ENCODE measurements at places on chromosomes 12 and 14. TPM values are rescaled to one million over a fixed set of nuclear protein-coding genes. Genes with fewer than 3 reads are reported as not detected.

GRCh38 chr14:58663494-58664111, 25.8 kb downstream of the DACT1 start:
- no peak for DNase-seq
- peaks cover 2% of the 10 kb centered on the region for H3K27me3 ChIP-seq
- H3K4me1 ChIP-seq, result peaks cover 7% of the 10 kb centered on the region
- H3K36me3 ChIP-seq, result no peaks in the 10 kb centered on the region
- H3K4me3 ChIP-seq, result no peak overlapping the region
- H3K27ac ChIP-seq, result no peak overlapping the region

- H3K4me3 ChIP-seq, result no peak overlapping the region
- peaks cover 4% of the 10 kb centered on the region for H3K4me1 ChIP-seq
- H3K27me3 ChIP-seq, result no peaks in the 10 kb centered on the region
- no peak overlapping the region for H3K27ac ChIP-seq
- H3K36me3 ChIP-seq, result no peaks in the 10 kb centered on the region
Measured at GRCh38 chr12:89574736-89575208, 48.9 kb upstream of the POC1B start.

DNA sequence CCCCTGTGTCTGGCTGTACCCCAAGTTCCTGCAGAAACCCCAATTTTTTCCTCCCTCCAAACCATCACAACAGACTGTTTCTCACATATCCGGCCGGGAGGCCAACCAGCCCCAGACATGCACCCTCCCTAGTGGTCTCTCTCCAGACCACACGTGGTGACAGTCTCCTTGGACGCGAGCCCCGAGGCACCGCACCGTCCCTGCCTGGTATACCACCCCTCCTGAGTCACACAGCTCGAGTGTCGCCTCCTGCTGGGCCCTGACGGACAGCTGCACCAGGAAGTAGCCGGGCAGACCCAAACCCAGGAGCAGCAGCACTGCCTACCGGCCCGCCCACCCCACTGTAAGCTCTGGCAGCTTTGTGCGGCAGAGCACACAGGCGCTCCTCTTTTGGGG, 97.4 kb downstream of the RFLNA start:
- DNase-seq, result no peak
- H3K27ac ChIP-seq, result no peak overlapping the region
- H3K36me3 ChIP-seq, result peaks cover 12% of the 10 kb centered on the region
- H3K4me3 ChIP-seq, result no peak overlapping the region

- H3K4me3 ChIP-seq, result no peak overlapping the region
- no peak overlapping the region for H3K27ac ChIP-seq
- no peak for DNase-seq
Measured at GRCh38 chr12:26523708-26524150, 309.3 kb downstream of the ITPR2 start.

DNA sequence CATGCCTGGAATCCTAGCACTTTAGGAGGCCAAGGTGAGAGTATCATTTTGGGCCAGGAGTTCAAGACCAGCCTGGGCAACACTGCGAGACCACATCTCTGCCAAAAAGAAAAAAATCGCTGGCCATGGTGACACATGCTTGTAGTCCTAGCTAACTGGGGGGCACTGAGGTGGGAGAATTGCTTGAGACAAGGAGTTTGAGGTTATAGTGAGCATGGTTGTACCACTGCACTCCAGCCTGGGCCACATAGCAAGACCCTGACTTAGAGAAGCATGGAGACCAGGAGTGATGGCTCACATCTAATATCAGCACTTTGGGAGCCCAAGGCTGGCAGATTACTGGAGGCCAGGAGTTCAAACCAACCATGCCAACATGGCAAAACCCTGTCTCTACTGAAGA, 9.2 kb downstream of the PTGES3 start:
- H3K4me1 ChIP-seq, result peaks cover 64% of the 10 kb centered on the region
- DNase-seq, result no peak
- H3K27me3 ChIP-seq, result no peaks in the 10 kb centered on the region
- peaks cover 43% of the 10 kb centered on the region for H3K36me3 ChIP-seq
- H3K27ac ChIP-seq, result peak overlapping the region; percentile 37
- H3K4me3 ChIP-seq, result no peak overlapping the region

DNA sequence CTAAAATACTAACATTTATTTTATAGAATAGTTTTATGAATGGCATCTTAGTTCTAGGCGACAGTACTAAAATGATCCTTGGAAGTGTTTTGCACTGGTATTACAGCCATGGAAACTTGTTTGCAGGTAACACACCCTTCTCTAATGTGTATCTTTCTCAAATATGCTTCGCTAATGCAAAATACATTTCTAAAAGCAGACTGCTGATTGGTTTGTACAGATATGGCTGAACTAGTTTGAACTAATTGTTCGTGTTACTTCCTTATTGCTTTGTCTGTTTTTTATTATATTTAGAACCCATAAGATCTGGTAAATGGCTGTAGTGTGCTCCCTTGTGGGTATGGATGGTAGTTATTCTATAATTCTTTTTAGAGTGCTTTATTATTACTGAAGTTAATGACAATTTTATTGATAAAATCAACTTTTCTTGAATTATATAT, 53.0 kb downstream of the ATF7IP start:
- no peaks in the 10 kb centered on the region for H3K27me3 ChIP-seq
- peak overlapping the region; percentile 32 for H3K4me3 ChIP-seq
- H3K27ac ChIP-seq, result peak overlapping the region; percentile 40
- DNase-seq, result no peak
- peaks cover 56% of the 10 kb centered on the region for H3K36me3 ChIP-seq

DNA sequence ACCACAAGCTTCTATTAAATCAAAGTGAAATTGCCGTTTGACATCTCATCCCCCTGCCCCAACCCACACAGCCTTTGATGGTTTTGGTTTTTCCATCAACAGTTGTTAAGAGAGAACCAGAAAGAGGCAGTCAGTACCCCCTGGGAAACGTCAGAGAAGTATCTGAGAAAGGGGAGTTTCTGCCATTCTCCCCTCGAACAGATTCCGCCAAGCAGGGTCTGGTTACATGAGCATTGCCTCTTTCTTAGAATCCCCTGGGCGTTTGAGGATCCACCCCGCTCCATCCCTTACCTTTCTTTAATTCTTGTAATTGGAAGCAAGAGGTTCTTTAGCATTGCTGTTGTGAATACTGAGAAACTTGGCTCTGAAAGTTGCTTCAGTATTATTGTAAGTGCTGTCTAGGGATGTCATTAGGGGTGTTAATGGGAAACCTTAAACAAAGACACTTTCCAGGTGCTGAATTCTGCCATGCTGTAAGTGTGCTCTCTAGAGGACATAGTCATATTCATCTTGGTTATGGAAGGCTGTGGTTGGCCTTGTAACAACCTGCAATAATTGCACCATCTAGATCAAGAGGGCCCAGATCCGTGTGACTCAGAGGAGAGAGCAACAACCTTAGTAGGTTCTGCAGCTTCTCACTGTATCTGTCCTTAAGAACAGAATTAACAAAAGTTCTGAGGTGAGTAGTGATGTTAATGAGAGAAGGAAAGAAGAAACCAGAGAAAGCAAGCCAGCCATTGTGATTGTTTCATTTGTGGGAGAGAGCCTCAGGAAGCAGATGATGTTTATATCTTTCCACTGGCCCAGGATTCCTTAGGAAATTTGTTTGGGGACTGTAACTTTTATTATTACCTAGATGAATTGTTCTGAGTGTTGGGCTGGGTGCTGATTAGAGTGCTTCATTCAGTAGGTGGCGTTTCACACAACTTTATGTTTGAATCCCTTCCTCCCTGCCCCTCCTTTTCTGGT, 9.0 kb downstream of the TMBIM6 start:
- H3K4me1 ChIP-seq, result peaks cover 81% of the 10 kb centered on the region
- peak overlapping the region; percentile 85 for H3K27ac ChIP-seq
- H3K4me3 ChIP-seq, result peak overlapping the region; percentile 48
- peak; percentile 66 for DNase-seq

GRCh38 chr12:109116611-109116949, 193 bp downstream of the ACACB start:
- no peaks in the 10 kb centered on the region for H3K27me3 ChIP-seq
- H3K4me1 ChIP-seq, result peaks cover 6% of the 10 kb centered on the region
- H3K27ac ChIP-seq, result no peak overlapping the region

DNA sequence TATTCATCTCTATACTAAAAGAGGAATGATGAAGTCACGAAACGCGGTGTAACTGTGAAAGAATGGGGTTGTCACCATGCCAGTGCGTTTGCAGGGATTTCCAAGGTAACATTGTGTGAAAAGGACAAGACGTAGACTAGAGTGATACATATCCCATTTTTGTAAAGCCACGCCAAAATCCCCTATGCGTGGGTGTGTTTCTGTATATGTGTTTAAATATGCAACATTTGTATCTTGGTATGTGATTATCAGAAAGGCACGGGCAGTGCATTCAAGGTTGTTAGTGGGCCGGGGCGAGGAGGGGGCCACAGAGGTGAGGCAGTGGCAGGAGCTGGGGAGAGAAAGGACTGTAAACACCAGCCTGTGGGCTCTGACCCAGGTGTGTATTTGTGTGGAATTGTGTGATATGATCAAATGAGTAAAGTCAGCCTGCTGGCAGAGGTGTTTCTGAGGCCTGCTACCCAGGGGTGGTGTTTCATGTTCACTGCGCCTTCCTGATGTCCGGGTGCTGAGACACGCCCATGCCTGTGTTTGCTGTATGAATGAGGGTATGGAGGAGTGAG, 137.8 kb downstream of the ADGRD1 start:
- no peaks in the 10 kb centered on the region for H3K27me3 ChIP-seq
- DNase-seq, result no peak
- H3K4me3 ChIP-seq, result no peak overlapping the region
- peaks cover 12% of the 10 kb centered on the region for H3K4me1 ChIP-seq
- H3K36me3 ChIP-seq, result no peaks in the 10 kb centered on the region
- H3K27ac ChIP-seq, result no peak overlapping the region

DNA sequence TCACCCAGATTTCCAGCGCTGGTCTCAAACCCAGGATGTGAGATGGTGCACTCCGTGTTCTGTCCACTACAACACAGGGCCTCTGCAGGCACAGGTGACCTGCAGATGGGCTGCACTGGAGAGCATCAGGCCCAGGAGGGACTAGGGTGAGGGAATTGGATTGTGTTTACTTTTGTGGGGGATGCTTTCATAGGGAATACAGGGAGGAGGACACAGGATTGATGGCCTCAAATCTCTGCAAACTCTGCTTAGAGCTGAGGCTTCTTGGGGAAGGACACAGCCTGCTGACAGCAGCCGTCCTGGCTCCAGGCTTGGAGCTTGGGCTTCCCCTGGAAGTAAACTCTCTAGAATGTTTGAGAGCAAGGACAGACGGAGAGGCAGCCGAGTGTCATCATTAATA, 57.1 kb downstream of the NTF3 start:
- no peak for DNase-seq
- H3K4me3 ChIP-seq, result no peak overlapping the region
- H3K36me3 ChIP-seq, result no peaks in the 10 kb centered on the region
- no peak overlapping the region for H3K27ac ChIP-seq
- no peaks in the 10 kb centered on the region for H3K27me3 ChIP-seq
- H3K4me1 ChIP-seq, result no peaks in the 10 kb centered on the region

DNA sequence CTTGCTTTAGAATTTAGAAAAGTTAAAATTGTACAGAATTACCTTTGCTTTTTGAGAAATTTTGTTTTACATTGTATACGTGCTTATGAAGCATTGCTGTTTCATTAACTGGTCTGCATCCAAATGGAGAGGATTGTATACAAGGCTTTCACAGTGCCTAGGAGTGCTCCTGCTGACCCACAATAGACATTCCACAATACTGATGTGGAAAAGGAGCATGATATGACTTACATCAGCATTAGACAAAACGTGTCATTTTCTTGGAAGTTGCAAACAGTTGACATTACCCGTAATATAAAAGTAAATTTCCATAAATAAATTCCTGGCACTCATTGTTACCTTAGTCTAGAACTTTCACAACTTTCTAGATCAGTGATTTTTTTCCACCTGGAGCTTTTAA, 1.9 kb downstream of the PRKD1 start:
- peaks cover 6% of the 10 kb centered on the region for H3K4me1 ChIP-seq
- no peak overlapping the region for H3K4me3 ChIP-seq
- H3K27me3 ChIP-seq, result peaks cover 19% of the 10 kb centered on the region
- DNase-seq, result no peak
- peaks cover 6% of the 10 kb centered on the region for H3K36me3 ChIP-seq

DNA sequence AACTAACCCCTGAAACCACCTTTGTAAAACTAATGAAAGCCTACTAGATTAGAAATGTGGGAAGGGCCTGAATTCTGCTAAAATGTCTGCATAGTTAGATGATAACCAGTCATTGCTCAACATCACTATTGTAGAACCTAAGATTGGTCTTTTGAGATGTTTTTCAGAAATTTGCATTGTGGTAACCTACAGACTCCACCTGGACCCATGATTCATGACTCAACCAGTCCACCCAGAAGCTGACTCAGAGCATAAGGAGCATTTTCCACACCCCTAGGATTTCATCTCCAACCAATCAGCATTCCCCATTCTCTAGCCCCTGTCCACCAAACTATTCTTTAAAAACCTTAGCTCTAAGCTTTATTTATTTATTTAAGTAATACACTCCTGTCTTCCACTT, 30.4 kb upstream of the CHGA start:
- no peak for DNase-seq
- H3K27ac ChIP-seq, result no peak overlapping the region
- no peak overlapping the region for H3K4me3 ChIP-seq

DNA sequence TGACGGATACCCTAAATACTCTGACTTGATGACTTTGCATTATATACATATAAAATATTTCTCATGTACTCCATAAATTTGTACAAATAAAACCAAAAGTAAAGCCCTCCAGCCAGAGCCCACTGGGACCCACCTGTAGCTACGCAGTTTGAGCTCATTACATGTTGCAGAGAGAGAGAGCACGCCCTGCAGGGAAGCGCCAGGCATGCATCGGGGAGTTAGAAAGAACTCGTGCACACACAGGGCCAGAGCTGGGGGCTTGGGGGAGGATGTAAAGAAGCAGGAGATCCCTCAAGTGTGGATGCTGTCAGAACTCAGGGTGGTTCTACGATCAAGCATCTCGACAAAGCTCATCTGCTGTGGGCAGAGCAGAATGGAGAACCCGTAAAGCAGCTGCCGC, 178.5 kb upstream of the RTL1 start:
- H3K4me3 ChIP-seq, result no peak overlapping the region
- no peak for DNase-seq
- peaks cover 34% of the 10 kb centered on the region for H3K27me3 ChIP-seq

DNA sequence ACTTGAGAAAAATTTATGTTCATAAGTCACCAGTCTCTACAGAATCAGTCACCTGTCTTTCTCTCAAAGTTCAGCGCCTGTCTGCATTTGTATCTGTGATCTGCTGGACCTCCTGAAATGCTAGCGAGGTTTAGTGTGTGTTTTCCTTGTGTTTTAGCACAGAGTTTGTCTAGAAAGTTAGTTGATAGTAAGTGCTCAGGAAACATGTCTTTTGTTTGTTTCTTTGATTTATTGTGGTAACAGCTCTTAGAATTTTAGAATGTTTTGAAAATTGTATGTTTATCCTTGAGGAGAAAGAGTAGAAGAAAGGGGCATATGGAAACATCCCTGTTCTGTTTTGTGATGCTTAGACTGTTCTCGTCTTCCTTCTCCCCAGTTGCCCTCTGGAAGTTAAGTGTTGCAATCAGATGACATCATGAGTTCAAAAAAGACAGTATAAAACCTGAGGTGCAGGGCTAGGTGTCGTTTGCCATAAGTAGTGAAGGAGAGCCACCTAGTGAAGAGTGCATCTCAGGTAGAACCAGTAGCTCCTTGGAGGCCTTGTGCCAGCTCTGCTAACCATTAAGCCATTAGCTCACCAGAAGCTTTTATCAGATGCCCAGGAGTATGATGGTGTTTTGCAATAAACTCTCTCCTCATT, 44.8 kb downstream of the FBXW8 start:
- H3K4me1 ChIP-seq, result peaks cover 27% of the 10 kb centered on the region
- no peak overlapping the region for H3K27ac ChIP-seq
- H3K4me3 ChIP-seq, result no peak overlapping the region
- DNase-seq, result no peak

PRMT5 gene
- total RNA-seq, result 46.3 TPM

SLC41A2 gene
- 8.0 TPM for total RNA-seq

TPH2 gene
- not detected for total RNA-seq

LMO3 gene
- not detected for total RNA-seq

SLC7A8 gene
- 0.93 TPM for total RNA-seq

PZP gene
- total RNA-seq, result not detected

ADAM21 gene
- not detected for total RNA-seq

CLEC4E gene
- total RNA-seq, result not detected

FGD4 gene
- 0.15 TPM for total RNA-seq

C12orf60 gene
- total RNA-seq, result 2.0 TPM
